ENCODE measurements at places on chromosomes 1 and 21. TPM values are rescaled to one million over a fixed set of nuclear protein-coding genes. Genes with fewer than 3 reads are reported as not detected.

DNA sequence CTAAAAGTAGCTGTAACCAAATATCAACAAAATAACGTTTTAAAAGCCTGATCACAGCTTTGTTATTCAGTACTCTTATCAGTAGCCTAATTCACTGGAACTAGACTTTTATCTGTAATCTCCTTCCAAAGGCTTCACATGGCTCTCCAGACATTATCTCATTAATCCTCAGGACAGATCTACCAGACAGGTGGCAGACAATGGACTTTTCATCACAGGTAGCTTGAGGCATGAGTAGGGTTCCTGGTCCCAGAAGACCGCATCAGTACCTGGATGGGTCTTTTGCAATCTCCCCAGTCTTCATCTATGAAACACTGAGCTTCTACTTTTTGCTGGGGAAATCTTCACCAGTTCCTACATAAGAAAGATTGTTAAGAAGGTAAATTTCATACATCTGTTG lies 132.2 kb upstream of the FOXD3 start:
- DNase-seq = no peak

GRCh38 chr21:45341779-45342178 lies 54.1 kb upstream of the POFUT2 start:
- DNase-seq = no peak

DNA sequence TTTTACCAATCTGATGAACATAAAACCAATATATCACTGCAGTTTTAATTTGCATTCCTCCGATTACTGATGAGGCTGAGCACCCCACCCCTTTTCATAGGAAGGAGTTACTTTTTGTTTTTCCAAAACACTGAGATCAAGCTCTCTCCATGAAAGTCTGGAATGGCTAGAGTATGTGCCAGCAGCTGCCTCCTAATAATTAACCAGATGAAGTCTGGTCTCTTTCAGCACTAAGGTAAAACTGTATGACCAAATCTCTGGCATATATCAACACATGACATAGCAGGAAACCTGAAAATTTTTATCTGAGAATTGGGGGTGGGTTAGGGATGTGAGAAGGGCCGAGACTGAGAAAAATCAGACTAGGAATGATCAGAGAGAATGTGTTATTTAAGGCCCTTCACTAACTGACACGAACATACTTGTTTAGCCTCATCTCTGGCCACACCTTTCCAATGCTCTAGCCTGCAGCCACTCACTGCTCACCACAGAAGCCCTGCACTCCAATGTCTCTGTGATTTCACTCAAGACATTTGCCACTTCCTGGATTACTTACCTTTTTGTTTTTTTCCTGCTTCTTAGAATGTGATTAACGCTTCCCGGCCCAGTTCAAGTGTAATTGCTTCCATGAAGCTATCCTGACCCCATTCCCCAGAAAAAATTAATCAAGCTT lies 34.7 kb downstream of the WASF2 start:
- no peak for DNase-seq

DNA sequence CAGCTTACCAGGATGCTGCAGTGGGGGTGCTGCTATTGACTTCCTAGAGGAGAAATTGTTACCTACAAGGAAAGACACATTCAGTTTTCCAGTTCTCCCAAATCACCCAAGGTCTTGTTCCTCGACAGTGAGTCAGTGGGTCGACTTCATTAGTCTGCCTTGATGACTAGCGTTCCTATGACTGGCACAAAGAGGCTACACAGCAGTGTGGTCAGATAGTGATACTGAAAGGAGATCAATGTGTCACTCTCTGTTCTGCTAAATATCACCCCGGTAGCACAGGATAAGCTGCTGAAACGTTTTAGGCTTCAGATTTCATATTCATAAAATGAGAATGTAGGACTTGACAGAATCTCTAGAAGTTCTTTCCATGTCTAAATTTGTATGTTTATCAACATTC lies 357.4 kb downstream of the LMX1A start:
- DNase-seq = no peak

DNA sequence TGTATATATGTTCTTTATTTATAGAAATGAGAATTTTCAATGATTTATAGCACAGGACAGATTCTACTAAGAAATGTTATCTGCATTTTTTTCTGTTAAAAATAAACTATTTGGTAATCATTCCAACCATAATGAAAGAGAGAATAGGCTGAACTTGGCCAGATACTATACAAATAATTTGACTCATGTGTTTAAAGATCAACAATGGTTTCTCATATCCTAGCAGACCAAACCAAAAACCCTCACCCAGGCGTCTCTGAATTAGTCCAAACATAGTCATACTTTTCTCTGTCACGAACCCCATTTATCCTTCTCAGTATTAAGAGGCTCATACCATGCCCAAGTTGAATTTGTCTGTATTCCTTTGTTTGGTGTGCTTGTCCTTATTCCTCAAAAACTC lies 40.3 kb downstream of the RPE65 start:
- no peak for DNase-seq

GRCh38 chr1:167474191-167474641 lies 44.1 kb downstream of the CD247 start:
- no peak for DNase-seq

DNA sequence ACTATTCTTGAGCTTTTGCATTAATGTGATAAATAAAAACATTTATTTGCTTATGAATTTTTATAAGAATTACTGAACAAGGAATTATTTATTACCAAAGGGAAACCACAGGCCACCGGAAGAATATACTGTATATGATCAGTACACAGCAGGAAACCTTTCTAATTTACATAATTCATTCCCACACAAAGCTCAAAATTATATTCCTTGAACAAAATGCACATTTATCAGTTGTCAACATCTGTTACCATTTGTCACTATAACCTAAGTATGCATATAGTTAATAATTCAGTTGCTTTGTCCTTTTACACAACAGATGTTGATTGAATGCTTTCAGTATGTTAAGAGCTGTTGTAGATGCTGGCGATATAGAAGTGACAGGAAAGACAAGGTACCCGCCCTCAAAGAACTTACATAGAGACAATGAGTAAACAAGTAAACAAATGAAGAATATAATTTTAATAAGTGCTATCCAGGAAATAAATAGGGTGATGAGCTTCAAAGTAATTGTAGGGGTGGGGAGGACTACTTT lies 27.2 kb downstream of the VPS45 start:
- no peak for DNase-seq

FMOD gene
- total RNA-seq = 24.0 TPM

VAV3 gene
- 50.0 TPM for total RNA-seq

RCAN1 gene
- 21.1 TPM for total RNA-seq

TP73 gene
- 3.1 TPM for total RNA-seq

Data from spleen (tissue), 13 donors.